ENCODE measurements at places on chromosomes 11 and 22.
A peak's percentile ranks its signal among the peaks of the same experiment; 100 is the strongest.

DNA sequence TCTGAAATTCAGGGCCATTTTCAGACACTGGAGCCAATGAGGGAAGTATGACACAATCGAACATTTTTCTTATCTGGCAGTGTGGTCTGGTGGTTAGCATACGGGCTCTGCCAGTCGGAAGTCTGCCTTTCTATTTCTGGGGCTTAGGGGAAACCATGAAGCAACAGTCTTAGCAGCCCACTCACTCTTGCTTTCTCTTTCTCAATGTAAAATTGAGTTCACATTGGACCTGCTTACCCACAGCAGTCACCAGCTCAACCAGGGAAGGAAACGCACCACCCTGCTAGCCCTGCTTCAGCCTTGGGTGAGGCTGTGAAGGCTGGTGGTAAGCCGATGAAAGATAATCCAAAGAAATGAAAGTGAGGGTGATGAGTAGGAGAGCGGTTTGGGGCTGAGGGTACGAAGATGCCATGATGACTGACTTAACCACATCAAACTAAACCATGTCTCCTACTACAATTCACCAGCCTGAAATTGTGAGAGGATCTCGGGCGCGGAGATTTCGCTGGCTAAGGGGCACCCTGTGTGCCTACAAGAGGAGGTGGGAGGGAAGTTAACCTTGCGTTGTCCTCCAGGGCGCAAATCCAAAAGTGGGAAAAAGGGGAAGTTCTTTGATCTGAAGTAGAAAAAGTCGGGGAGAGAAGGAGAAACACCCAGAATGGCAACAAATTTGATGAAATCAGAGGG is 2.0 kb upstream of the LMO2 start:
- peak; percentile 45 for DNase-seq

GRCh38 chr11:59801981-59802638 is 8.5 kb downstream of the MRPL16 start:
- DNase-seq: no peak

DNA sequence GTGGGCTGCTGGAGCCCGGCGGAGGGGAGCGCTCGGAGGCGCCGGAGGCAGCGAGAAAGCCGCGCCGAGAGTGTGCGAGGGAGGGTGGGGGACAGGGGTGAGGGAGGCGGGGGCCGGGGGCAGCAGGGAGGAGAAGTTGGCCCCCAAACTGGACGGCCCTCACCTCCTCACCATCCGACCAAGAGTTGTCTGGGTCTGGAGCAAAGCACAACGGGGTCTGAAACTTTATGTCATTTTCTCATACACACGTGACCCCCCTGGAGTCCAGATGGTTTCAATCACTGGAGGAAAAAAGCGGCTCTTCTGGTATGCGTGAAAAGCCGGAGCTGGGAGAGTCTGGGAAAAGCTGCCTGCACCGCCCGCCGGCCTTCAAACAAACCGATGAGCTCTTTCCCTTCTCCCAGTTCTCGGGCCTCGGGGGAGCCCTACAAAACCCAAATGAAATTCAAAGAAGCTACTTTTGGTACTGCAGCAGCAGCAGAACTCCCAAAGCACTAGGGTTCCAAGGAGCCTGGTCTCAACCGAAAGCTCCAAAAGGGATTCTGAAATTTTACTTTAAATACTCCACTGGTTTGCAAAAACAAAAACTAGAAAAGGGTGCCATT is 39.7 kb upstream of the AKIP1 start:
- no peak for DNase-seq

DNA sequence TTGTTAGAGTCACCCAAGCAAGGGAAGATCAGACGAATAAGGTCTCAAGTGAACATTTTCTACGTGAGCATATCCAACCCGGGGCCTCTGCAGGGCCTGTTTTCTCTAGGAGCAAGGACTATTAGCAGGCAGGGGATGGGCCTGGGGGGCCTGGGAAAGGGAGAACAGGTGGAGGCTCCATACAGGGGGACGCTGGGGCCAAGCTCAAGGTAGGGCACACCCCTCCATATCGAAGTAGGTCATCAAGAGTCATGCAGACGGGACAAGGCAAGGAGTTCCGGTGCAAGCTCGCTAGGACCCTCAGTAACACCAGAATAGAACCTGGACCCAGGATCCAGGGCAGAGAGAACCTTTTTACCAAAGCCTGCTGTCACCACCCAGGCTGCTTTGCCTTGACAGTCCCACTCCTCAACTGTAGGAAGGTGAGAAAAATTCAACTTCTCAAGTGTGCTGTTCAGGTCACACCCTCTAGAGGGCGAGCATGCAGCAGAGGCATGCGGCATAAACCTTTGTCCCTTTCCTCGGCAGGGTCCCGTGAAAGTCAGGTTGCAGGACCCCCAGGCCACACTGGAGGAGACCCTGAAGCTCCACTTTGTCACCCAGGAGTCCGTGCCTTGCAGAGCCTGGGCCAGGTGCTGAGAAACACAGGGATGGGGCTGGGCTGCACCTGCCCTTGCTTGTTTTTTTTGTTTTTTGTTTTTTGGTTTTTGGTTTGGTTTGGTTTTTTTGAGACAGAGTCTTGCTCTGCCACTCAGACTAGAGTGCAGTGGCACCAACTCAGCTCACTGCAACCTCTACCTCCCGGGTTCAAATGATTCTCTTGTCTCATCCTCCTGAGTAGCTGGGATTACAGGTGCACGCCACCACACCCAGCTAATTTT is 8.6 kb upstream of the APOBEC3B start:
- DNase-seq: peak; percentile 57

GRCh38 chr22:24066865-24067264 is 55.8 kb downstream of the CABIN1 start:
- no peak for DNase-seq

DNA sequence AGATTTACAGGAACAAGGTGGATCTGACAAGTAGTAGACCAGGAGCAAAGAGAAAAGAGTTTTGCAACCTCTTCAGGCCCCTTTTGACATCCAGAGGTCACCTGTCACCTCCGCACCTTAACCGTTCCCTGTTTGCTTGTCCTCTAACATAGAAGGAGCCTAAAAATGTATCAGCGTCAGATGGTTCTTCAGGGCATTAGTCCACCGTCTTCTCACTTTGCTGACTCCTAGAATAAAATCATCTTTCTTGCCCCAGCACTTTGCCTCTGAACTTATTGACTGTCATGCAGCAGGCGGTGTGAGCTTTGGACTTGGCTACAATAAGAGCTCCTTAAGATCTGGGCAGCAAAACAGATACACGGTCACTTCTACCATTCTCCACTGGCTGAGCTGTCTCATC is 339.7 kb upstream of the B3GAT1 start:
- no peak for DNase-seq

- DNase-seq: no peak
Observed at GRCh38 chr11:63914896-63915691, 1.9 kb downstream of the RCOR2 start.

DNA sequence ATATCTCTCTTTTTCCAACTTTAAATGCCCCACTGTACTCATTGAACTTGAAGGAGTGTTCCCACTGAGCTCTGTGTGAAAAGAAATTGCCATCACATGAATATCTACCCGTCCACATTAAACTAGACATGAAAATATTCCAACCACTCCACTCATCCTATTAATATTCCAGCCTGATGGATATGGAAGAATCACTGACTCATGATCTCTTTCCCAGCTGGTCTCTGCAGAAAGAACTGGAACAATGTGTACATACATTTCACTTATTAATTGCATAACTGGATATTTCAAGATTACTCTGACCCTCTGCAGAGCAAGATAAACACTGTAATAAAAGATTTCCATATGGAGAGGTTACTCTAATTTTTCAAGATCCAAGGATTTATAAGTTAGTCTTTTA is 711.1 kb upstream of the LRRC4C start:
- no peak for DNase-seq

GRCh38 chr11:37223962-37224361 is 625.9 kb upstream of the RAG2 start:
- no peak for DNase-seq

DNA sequence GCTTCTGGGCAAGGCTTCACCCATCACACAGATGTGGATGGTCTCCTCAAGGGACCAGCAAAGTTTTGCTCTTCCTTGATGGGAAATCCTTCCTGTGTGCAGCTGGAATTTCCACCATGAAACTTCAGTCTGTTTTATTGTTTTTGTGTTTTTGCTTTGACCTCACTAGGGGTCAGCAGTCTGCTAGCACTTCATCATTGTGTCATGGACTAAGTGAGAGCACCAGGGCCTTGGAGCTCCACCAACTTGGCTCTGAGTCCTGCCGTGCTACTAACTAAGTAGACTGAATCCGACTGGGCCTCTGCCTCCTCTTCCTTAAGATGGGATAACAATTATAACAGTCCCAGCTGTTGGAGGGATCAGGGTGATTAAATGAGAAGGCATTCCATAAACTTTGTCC is 305.8 kb upstream of the NCAM1 start:
- no peak for DNase-seq

GRCh38 chr11:69215216-69215615 is 59.5 kb downstream of the SMIM38 start:
- DNase-seq: no peak

DNA sequence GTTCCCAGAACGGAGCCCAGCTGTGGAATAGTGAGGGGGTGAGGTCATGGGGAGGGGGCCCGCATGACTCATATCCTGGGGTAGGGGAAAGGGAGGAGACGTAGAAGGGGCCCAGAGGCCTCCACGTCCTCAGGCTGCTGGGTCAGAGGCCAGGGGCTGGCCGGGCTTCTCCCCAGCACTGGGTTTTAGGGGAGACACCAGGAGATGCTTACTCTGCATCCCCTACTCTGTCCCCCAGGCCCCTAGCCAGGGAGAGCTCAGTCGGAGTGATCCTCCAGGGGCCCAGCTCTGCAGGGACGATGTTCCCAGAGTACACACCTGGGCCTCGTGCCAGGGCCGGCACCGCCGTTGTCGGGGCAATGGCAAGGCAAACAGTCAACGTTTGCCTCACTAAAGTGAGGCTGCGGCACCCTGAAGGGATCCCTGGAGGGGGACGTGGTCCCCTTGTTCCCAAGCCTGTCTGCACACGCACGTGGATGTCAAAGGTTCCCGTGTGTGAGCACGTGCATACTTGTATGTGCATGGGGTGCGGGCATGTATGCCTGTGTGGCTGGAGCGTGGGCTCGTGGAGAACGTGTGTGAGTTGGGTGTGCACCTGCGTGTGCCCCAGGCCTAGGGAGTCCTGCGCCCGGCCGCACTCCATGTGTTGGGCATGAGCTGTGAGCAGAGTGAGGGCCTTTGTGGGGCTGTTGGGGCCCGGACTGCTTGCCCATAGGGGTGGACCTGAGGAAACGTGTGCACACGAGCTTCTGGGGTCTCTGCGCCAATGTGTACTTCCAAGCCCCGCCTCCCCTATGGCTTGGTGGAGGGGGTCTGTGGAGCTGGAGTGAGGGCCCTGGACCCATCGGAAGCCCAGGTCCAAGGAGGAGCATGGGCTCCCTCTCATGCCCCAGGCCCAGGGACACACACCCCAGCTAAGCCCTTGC is 14.2 kb downstream of the PRR33 start:
- DNase-seq: peak; percentile 2
